ENCODE measurements at places on chromosomes 2 and 18.

DNA sequence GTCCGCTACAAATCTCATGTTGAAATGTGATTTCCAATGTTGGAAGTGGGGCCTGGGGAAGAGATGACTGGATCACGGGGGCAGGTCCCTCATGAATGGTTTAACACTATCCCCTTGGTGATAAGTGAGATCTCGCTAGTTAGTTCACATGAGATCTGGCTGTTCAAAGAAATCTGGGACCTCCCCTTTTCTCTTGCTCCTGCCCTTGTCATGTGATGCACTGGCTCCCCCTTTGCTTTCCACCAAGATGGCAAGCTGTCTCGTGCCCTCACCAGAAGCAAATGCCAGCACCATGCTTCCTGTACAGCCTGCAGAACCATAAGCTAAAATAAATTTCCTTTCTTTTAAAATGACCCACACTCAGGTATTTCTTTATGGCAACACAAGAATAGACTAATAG, 57.3 kb upstream of the C2orf15 start:
- no peak for DNase-seq

- no peak for DNase-seq
Observed at GRCh38 chr18:54257015-54257414, 12.3 kb upstream of the POLI start.

- DNase-seq: no peak
Observed at GRCh38 chr18:33232318-33232626, 208.2 kb downstream of the CCDC178 start.

- DNase-seq: peak; percentile 54
Observed at GRCh38 chr18:3624935-3625741, 175.2 kb downstream of the TGIF1 start.

GRCh38 chr18:25896178-25896780, 194.1 kb downstream of the SS18 start:
- DNase-seq: no peak

DNA sequence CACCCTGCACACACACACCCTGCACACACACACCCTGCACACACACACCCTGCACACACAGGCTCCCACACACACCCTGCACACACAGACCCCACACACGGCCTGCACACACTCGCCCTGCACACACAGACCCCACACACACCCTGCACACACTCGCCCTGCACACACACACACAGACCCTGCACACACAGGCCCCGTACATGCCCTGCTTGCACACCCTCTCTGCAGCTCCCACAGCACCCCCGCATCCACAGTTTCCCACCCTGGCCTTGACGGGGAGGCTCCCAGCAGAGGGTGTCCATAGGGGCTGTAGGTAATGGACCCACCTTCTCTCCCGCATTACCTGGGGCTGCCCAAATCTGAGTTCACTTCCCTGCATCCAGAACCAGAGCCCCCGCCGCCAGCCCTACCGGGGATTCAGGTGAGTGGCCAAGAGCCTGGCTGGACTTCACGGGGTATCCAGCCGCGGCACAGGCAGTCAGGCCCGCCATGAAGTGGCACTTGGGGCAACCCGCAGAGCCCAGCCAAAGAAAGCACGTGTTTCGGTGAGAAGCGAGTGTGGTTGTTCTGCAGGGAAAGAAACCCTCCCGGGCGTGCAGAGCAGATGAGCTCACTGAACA, 88.6 kb upstream of the GPC1 start:
- DNase-seq: no peak

DNA sequence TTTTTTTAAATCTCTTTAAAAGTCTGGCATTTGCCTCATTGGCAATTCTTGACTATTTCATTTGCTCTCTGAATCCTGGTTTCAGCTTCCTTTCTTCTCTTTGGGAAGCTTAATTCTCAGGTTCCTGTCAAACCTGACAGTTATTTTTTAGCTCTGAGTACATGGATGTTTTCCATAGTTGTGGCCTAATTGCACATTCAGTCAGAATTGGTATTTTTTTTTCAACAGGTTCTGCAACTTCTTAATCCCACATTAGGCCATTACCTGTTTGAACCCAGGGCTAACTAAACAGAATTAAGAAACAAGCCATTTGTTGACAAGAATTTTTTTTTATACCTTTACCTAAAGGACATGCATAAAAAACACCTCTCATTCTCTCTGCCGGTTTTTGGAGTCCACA, 338.8 kb downstream of the SETBP1 start:
- DNase-seq: no peak

- DNase-seq: no peak
Observed at GRCh38 chr2:72847534-72848315, 21.9 kb upstream of the EXOC6B start.

- no peak for DNase-seq
Observed at GRCh38 chr18:34493099-34493544, 217.0 kb upstream of the DTNA start.

DNA sequence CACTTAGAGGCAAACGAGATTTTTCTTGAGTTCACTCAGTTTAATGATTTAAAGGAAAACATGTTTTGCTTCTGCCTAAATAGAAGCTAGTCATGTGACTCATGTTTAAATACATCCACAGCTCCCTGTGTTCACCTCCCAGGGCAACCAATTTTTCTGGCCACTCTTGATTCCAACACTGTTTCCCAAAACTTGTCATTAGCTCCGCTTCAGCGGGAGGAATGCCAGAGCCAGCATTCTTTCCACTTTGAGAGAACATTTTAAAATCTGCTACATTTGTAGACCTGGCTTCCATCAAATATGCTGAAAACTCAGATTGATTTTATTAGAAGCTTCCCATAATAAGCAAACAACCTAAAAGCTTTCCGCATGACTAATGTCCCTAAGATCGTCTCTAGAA, 2.8 kb upstream of the CYS1 start:
- DNase-seq: no peak

- no peak for DNase-seq
Observed at GRCh38 chr2:191845876-191846514, 893 bp downstream of the CAVIN2 start.

- DNase-seq: no peak
Observed at GRCh38 chr18:65792456-65793074, 41.8 kb downstream of the CDH7 start.

GRCh38 chr2:165079432-165079831, 124.1 kb upstream of the SLC38A11 start:
- DNase-seq: no peak

- no peak for DNase-seq
Observed at GRCh38 chr2:27303093-27304025, 4.9 kb downstream of the UCN start.

DNA sequence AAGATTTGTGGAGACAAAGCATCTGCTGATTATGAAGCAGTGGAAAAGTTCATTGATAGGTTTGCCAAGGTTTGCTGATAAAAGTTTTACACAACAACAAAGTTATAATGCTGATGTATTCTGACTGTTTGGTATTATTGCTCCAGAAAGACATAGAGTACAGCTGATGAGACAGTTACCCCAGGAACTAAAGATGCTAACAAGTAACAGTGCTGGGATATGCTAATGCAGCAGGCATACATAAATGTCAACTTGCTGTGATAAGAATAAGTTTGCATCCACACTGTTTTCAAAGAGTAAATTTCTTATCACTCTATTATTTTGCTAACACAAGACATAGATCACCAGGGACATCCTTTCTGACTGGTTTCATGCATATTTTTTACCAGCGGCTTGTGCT, 1221.3 kb upstream of the CELF4 start:
- DNase-seq: no peak

GRCh38 chr2:58865436-58865835, 624.3 kb upstream of the FANCL start:
- DNase-seq: no peak

GRCh38 chr18:32093523-32093922, 1.8 kb downstream of the RNF138 start:
- DNase-seq: no peak

- DNase-seq: no peak
Observed at GRCh38 chr2:23122681-23123215, 262.2 kb upstream of the KLHL29 start.

DNA sequence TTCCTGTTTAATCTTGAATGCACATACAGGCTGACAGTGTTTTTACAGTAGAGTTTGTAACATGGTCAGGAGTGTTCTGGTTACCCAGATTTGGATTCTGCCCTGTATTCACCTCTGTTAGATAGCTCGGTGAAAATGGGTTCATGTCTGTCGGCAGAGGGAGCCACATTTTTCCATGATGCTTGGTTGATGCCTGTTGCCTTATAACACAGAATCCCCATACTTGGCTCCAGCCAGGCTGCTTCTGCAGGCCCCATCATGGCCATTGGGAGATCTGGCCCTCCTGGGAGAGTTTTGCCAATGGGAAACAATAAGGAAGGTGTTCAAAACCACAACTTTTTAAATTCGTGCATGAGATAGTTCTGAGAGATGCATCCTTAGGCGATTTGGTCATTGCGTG, 78.1 kb downstream of the WDSUB1 start:
- no peak for DNase-seq

- no peak for DNase-seq
Observed at GRCh38 chr2:233966388-233966787, 49.2 kb downstream of the TRPM8 start.

DNA sequence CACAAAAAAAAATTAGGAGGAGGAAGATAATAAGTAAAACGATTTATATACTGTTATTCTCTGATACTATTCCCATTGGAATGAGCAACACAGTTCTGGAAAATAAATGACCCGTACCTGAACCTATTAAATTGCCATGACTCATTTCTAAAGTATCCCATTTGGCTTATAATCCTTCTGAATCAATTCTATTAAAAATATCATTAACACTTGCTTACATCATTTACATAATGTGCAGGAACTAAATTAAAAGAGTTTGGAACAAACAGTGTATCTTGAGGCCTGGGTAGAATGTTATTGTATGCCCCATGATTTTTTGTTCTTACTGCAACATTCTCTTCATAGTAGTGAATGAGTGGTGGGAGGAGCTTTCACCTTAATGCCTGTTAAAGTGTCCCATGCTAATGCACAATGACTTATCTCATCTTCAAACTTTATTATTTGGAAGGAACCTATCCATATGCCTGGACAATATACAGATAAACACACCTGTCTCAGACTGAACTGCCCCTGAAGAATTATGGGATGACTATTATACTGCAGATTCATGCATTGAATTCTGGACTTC, 549.9 kb upstream of the ACVR2A start:
- DNase-seq: no peak

DNA sequence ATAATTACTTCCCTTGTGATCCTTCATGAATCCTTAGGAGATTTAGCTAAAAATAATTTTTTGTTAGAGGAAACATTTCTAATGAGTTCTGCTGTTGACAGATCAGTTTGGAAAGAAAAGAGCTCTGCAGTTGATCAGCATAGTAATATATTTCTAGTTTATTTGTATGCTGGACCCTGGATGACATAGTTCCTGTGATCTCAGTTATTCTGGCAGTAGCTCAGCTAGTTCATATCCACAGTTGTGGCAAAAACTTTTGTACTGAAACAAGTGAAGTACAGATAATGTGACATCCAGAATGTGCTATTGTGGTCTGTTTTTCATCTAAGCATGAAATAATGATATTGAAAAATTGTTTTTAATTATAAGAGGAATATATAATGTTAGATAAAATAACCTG, 33.7 kb downstream of the ABI2 start:
- DNase-seq: no peak

DNA sequence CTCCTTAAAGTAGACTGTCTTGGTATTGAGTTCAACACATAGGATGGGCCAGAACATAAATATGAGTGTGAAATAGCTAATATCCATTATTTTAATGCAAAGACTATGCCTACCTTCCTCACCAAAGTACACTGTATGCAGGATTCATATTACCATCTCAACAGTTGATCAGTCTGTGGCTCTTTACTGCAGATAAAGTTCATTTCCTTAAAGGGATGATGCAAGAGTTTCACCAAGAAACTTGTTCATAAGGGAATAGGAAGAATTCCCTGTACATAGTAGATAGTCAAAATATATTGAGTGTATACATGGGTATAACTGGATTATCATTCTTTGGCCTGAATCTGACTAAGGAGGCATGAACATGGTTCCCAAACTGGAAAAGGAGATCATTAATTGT, 35.0 kb downstream of the MARS2 start:
- no peak for DNase-seq

DNA sequence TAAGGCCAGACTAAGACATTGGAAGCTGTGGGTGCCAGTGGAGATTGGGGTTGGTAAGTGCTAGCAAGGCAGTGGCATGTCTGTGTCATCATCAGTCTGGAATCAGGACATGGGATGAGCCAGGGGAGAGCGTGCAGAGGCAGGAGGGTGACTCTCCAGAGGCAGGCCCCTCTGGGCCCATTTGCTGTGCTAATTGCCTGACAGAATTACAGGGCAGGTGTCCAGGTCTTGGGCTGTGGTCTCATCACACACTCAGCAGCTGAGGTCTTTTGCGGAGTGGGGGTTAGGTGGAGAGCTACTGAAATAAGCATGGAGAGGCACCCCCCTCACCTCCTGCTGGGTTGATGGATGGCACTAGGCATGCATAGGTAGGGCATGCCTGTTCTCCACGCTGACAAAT, 57.4 kb downstream of the CELF4 start:
- no peak for DNase-seq

- DNase-seq: no peak
Observed at GRCh38 chr18:74702950-74703349, 105.3 kb downstream of the ZNF407 start.

DNA sequence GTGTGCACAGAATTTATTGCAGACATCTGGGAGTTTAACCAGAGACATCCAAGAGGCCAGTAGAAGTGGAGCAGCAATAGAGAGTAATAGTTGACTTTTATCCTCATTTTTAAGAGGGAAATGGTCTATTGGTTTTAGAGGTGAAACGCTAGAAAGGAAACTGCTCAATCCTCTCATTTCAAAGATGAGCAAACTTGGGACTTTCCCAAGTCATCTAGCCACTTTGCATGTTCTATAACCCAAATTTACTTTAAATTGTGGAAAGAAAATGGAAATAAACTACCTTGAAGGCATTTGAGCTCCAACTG, 601.7 kb downstream of the ARHGAP15 start:
- no peak for DNase-seq

- no peak for DNase-seq
Observed at GRCh38 chr2:150276737-150277136, 210.7 kb downstream of the RND3 start.

DNA sequence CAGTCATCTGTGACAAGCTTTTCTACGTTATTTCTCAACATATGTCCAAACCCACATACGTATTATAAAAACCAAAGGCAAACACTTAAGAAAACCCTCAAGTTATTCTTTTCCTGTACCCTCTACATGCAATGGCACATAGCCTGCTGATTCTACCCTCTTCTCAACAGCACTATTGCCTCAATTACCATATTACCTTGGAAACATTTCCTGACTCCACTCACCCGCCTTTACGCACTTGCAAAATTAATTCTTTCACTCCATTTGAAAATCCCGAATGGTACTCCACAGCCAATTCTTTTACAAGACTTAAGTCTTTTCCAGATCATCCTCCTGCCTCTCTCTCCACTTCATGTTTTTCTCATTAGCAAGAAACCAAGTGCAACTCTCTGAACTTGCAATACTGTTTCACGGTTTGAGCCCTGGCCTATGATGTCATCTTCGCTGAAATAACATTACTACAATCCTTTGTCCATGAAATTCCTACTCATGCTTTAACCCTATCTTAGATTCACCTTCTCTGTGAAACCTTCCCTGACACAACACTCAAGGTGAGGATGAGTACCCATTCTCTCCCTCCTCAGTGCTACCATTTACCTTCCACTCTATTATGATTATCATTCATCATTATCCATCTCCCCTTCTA, 29.0 kb downstream of the SESTD1 start:
- DNase-seq: no peak

- no peak for DNase-seq
Observed at GRCh38 chr2:61993422-61994024, 88.0 kb downstream of the COMMD1 start.
